ENCODE measurements at places on chromosomes 1 and 21.

DNA sequence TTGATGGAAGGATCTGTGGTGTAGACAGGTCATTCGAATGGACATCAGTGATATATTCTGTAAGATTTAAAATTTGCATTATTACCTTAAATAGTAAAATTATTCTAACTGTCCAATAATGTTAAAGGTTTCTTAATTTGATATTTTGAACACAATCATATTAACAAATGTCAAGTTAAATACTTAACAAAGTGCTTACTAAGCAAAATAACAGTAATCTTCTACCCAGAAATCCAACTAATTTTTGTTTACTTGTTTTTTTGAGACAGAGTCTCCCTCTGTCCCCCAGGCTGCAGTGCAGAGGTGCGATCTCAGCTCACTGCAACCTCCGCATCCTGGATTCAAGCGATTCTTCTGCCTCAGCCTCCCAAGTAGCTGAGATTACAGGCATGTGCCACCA, 33.9 kb downstream of the USP33 start:
- peaks cover 72% of the 10 kb centered on the region for H3K36me3 ChIP-seq
- H3K4me1 ChIP-seq, result no peaks in the 10 kb centered on the region
- no peak overlapping the region for H3K4me3 ChIP-seq
- no peak for DNase-seq
- H3K27ac ChIP-seq, result no peak overlapping the region

- no peaks in the 10 kb centered on the region for H3K27me3 ChIP-seq
- H3K4me3 ChIP-seq, result no peak overlapping the region
- no peaks in the 10 kb centered on the region for H3K4me1 ChIP-seq
- peaks cover 7% of the 10 kb centered on the region for H3K36me3 ChIP-seq
Measured at GRCh38 chr1:119956306-119956705, 60.0 kb upstream of the ADAM30 start.

DNA sequence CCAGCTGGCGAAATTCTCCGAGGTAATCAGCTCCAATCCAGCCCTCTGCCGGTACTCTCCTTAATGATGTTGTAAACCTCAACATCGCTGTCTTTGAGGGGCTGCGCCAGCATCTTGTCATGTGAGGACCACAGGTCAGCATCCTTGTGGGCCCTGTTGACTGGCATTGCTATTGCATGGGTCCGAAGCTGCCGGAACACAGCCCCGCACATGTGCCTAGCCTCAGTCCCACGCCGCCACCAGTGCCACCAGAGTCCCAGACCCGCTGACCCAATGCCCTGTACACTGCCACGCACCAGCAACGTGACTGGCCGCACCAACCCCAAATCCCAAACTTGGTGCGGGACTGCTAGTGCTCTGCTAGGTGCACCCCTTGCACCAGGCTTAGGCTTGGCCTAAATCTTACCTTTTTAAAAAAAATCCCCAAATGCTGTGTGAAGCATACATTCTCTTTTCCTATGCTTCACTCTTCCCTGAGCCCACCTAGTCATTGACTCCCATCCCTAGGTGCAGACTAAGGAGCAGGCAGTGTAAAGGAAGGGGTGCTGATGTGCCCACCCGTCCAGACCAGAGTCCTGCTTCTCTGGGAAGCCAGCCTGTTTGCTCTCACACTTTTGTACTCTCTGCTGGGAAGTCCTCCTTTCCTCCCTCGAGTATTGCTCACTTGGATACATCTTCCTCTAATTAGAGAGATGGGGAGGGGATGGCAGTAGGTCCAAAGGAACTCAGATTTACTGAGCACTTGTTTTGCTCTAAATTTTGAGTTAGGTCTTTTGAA, 81.9 kb upstream of the ARTN start:
- no peak for DNase-seq
- no peaks in the 10 kb centered on the region for H3K36me3 ChIP-seq
- no peak overlapping the region for H3K27ac ChIP-seq
- H3K4me1 ChIP-seq, result no peaks in the 10 kb centered on the region

- H3K27me3 ChIP-seq, result no peaks in the 10 kb centered on the region
- no peaks in the 10 kb centered on the region for H3K36me3 ChIP-seq
- no peak for DNase-seq
- no peak overlapping the region for H3K4me3 ChIP-seq
Measured at GRCh38 chr1:180636138-180636537, 4.3 kb downstream of the XPR1 start.

DNA sequence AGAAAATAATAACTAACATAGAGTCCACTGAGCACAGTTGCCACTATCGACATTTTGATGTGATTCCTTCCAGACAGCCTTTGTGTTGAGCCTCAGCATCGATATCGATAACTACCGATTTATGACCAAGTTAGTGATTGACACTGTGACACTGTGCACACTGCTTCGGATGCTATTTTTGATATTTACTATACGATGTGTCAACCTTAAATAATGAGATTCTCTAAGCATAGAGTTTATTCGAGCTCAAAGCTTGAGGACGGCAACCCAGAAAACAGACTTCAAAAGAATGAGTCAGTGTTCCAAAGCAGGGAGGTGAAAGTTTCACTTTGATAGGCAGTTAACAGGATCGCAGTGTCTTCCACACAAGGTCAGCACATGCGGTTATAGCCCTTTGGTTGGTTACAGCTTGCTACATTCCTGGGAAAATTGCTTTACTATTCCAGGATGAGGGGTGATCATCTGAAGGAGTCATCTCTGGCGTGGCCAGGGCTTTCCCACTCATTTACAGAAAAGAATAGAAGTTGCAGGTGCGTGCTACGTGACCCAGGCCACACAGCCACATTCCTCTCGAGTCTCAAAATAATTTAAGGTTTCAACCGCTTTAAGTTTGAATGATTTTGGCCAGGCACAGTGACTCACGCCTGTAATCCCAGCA, 53.6 kb upstream of the EFHD2 start:
- H3K27me3 ChIP-seq, result no peaks in the 10 kb centered on the region
- H3K36me3 ChIP-seq, result no peaks in the 10 kb centered on the region
- H3K4me1 ChIP-seq, result peaks cover 10% of the 10 kb centered on the region
- DNase-seq, result no peak
- no peak overlapping the region for H3K4me3 ChIP-seq
- H3K27ac ChIP-seq, result no peak overlapping the region

GRCh38 chr1:205162301-205162700, 40.5 kb upstream of the RBBP5 start:
- no peak overlapping the region for H3K27ac ChIP-seq
- no peaks in the 10 kb centered on the region for H3K27me3 ChIP-seq
- DNase-seq, result no peak
- H3K36me3 ChIP-seq, result peaks cover 16% of the 10 kb centered on the region
- no peaks in the 10 kb centered on the region for H3K4me1 ChIP-seq

DNA sequence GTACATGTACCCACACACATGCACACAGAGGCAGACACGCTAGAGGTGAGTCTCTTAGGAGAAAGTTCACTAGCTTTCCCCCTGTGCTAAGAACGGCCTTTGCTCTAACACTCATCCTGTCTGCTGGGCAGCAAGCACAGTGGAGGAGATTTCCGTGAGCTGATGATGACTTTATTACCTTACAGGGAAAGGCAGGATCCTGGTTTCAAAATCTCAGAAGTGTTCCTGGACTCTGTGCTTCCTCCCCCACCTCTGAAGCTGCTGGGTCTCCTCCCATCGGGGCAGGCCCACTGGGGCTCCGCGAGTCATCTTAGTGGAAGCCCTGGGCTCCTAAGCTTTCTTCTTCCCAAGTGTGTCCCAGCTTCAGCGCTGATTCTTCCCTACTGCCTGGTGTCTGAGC, 2.7 kb downstream of the FAM3B start:
- H3K27ac ChIP-seq, result no peak overlapping the region
- no peak for DNase-seq
- no peaks in the 10 kb centered on the region for H3K4me1 ChIP-seq
- no peaks in the 10 kb centered on the region for H3K36me3 ChIP-seq
- H3K27me3 ChIP-seq, result no peaks in the 10 kb centered on the region

DNA sequence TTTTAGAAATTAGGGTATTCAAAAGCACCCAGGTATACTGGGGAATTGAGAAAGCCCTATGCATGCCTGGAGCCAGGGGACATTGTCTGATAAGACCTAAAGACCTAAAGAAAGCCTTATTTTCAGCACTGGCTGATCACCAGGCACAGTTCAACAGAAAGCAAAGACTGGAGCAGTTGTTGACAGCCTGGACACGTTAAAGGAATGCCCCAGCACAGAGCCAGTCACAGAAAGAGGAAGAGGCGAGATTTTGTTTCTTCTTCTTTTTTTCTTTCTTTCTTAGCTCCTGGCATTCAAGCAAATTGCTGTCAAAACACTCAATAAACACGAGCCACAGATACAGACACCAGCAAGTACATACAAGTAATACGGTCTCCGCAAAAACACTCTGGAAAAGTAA, 40.4 kb downstream of the RNF187 start:
- no peak overlapping the region for H3K27ac ChIP-seq
- H3K27me3 ChIP-seq, result no peaks in the 10 kb centered on the region
- no peaks in the 10 kb centered on the region for H3K36me3 ChIP-seq
- H3K4me3 ChIP-seq, result no peak overlapping the region
- DNase-seq, result no peak

DNA sequence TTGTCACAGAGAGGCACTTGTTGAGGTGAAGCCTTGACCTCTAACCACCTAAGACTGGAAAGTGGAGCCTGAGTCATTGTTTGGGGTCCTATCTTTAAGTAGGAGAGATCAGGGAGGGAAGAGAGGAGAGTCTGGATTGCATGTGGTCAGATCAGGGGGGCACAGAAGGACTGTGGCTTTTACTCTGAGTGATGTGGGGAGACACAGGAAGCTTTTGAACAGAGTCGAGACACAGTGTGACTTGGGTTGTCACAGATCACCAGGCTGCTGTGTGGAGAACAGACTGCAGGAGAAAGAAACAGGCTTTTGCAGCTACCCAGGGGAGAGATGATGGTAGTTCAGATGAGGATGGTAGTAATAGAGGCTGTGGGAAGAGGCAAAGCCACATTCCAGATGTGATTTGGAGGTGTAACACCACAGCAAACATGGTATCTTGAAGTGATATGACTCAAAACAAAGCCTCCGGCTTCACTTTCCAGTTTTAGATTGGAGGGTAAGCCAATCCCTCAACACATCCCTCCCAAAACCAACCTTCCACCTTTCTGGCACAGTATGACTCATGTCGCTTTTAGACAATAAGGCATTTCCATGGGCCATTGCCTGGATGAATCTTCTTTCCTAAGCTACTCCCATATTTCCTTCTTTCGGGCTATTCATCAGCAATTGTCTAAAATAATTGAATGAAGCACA, 125.8 kb upstream of the SLC44A3 start:
- no peak overlapping the region for H3K27ac ChIP-seq
- H3K4me3 ChIP-seq, result no peak overlapping the region
- H3K4me1 ChIP-seq, result no peaks in the 10 kb centered on the region

- H3K27ac ChIP-seq, result peak overlapping the region; percentile 72
- H3K36me3 ChIP-seq, result peaks cover 13% of the 10 kb centered on the region
- DNase-seq, result no peak
- H3K27me3 ChIP-seq, result no peaks in the 10 kb centered on the region
Measured at GRCh38 chr1:155051777-155052398, 772 bp downstream of the ADAM15 start.

GRCh38 chr21:41961282-41961701, 7.5 kb upstream of the C2CD2 start:
- no peak overlapping the region for H3K4me3 ChIP-seq
- DNase-seq, result no peak
- no peaks in the 10 kb centered on the region for H3K4me1 ChIP-seq
- H3K27me3 ChIP-seq, result no peaks in the 10 kb centered on the region
- H3K36me3 ChIP-seq, result no peaks in the 10 kb centered on the region
- H3K27ac ChIP-seq, result no peak overlapping the region

GRCh38 chr21:16707274-16707673, 805.6 kb upstream of the CXADR start:
- no peaks in the 10 kb centered on the region for H3K27me3 ChIP-seq
- H3K36me3 ChIP-seq, result no peaks in the 10 kb centered on the region
- H3K4me3 ChIP-seq, result no peak overlapping the region
- no peak overlapping the region for H3K27ac ChIP-seq
- H3K4me1 ChIP-seq, result no peaks in the 10 kb centered on the region

DNA sequence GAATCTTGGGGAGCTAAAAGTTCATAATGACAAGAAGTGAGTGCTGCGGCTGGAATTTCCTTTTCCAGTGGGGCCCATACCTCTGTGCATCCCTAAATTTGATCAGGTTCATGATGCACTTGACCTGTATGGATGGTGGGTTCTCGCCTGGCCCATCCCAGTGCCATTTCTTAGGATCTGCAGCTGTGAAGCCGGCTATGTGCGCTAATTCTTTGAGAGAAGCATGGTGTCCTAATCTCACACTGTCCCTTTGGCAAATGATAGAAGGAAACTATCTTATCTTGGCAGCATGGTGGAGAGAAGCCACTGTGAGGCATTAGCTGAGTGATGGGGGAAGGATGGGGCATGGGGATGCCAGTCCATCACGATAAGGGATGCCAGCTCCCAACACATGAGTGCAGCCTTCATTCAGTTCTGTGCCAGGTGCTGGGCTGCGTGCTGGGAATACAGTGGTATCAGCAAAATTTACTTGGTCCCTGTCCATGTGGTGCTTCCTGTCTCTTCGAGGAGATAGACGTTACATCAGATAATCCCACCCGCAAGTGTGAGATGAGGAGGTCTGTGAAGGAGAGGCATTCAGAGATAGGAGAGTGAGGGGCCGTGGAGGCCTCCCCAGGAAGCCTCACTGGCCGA, 30.5 kb downstream of the STUM start:
- H3K36me3 ChIP-seq, result no peaks in the 10 kb centered on the region
- H3K4me1 ChIP-seq, result no peaks in the 10 kb centered on the region

- no peak overlapping the region for H3K4me3 ChIP-seq
- no peak for DNase-seq
- H3K27ac ChIP-seq, result no peak overlapping the region
- H3K4me1 ChIP-seq, result peaks cover 20% of the 10 kb centered on the region
Measured at GRCh38 chr1:172903581-172904220, 147.0 kb downstream of the TNFSF18 start.

- H3K36me3 ChIP-seq, result no peaks in the 10 kb centered on the region
- no peaks in the 10 kb centered on the region for H3K4me1 ChIP-seq
- H3K4me3 ChIP-seq, result no peak overlapping the region
- H3K27me3 ChIP-seq, result no peaks in the 10 kb centered on the region
Measured at GRCh38 chr21:31991356-31992331, 118.8 kb downstream of the HUNK start.

- no peak for DNase-seq
- no peak overlapping the region for H3K4me3 ChIP-seq
- H3K36me3 ChIP-seq, result no peaks in the 10 kb centered on the region
- no peaks in the 10 kb centered on the region for H3K27me3 ChIP-seq
- no peaks in the 10 kb centered on the region for H3K4me1 ChIP-seq
Measured at GRCh38 chr1:172167796-172168596, 252.5 kb upstream of the C1orf105 start.

- peaks cover 52% of the 10 kb centered on the region for H3K4me1 ChIP-seq
- H3K4me3 ChIP-seq, result peak overlapping the region; percentile 50
- no peaks in the 10 kb centered on the region for H3K36me3 ChIP-seq
- H3K27ac ChIP-seq, result peak overlapping the region; percentile 75
- DNase-seq, result no peak
- H3K27me3 ChIP-seq, result no peaks in the 10 kb centered on the region
Measured at GRCh38 chr1:8425150-8425780, 107.4 kb downstream of the SLC45A1 start.
